ENCODE measurements at places on chromosomes 6 and 20.

- DNase-seq, result no peak
Measured at GRCh38 chr6:137852346-137852745, 14.7 kb upstream of the TNFAIP3 start.

GRCh38 chr6:6798448-6798860 lies 209.9 kb downstream of the LY86 start:
- DNase-seq, result no peak

DNA sequence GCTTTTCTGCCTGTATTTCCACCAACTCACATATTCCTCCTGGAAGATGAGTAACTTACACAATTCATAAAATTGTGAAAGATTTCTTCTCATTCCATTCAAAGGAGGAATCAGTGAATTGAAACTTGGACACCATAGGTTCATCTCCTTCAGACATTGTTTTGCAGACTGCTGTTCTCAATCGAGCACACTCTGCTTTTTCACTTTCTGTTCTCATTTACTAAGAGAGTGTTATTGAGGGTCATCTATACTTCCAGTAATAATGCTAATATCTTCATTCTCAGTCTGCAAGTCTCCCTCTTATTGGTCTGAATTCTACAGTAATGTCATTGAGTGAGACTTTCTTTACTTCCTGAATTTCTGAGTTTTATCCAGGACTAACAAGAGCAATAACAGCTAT lies 67.5 kb upstream of the FUT9 start:
- DNase-seq, result no peak

DNA sequence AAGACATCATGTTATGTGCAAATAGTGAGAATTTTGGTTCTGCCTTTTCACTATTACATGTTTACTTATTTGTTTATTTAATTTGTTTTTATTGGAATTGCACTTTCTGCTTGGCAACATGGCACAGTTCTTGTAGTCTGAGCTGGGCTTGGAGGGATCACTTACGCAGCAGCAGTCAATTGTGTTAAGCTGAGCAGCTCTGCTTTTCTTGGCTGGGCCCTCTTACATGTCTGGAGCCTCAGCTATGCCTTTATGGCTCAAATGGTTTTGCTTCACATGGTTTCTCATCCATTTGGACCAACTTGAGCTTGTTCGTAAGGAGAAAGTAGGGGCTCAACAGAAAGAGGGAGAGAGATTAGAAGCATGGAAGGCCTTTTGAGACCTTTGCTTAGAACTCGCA lies 327.5 kb upstream of the EPHA7 start:
- DNase-seq, result no peak

- no peak for DNase-seq
Measured at GRCh38 chr20:22928679-22929078, 106.4 kb upstream of the SSTR4 start.

Measured in NCI-H187 (cell line).